ENCODE measurements at places on chromosomes 12 and 14.

DNA sequence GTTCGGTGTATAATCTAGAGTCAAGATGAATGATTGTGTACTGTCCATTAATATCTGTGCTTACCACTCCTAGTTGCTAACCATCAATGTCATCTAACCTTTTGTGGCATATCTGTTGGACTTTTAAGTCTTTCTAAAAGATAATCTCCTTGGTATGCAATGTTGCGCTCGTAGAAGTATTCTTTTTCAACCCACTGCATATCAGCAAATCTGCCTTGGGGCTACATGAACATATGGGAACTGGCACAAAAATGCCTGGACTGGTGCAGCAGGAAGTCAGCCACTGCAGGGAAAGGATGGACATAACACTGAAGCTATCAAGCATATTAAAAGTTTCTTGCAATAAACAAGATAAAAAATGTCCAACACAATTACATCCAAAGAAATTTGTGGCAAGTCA is 124.3 kb upstream of the SLC38A4 start:
- no peak for DNase-seq

GRCh38 chr12:3973269-3973884 is 100.2 kb upstream of the PARP11 start:
- DNase-seq, result no peak

DNA sequence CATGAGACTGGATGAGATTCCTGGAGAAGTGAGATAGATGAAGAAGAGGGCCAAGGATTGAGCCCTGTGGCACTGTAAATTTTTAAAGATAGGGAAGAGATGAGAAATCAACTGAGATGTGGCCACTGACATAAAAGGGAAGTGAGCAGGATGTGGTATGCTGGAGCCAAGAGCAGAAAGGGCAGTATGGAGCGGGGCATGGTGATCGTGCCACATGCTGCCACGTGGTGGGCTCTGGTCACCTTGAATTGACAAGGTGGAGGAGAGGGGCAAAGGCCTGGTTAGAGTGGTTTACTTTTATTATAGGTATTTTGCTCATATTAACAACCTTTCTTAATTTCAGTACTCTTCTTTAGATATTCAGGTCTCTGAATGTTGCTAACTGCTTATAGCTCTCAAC is 257.9 kb downstream of the NEDD1 start:
- DNase-seq, result no peak

DNA sequence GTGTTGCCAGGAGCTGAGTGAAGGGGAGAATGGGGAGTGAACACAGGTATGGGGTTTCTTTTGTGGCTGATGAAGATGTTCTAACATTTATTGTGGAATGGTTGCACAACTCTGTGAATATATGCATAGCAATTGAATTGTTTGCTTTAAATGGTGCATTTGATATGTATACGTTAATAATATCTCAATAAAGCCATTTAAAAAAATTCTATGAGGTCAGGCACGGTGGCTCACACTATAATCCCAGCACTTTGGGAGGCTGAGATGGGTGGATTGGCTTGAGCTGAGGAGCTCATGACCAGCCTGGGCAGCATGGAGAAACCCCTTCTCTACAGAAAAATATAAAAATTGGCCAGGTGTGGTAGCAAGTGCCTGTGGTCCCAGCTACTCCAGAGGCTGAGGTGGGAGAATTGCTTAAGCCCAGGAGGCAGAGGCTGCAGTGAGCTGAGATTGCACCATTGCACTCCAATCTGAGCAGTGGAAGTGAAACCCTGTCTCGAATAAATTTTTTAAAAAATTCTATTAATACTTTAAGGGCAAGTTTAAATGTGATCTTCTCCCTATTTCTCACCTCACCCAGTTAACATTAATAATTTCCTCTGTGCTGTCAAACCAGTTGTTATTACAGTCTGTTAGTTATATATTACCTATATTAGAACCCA is 65.3 kb downstream of the DENND5B start:
- no peak for DNase-seq

DNA sequence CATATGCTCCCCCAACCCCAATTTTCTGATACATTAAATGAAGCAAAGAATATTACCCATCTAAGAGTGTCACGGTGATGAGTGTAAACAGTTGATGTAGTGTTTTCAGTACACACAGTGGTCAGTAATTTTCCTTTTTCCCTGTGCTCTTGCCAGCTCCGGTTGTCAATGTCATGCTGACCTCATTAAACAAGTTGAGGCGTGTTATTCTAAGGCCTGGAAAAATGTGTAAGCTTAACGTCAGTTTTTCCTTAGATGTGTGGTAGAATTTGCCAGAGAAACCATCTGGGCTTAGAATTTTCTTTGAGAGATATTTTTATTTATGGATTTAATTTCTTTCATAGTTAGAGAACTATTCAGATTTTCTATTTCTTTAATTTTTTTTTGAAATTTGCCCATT is 11.7 kb upstream of the SERPINA6 start:
- no peak for DNase-seq

All from T-helper 17 cell (primary cell).